Fibroblast of skin of left quadriceps (primary cell): ENCODE measurements at places on chromosomes 3 and 15.

DNA sequence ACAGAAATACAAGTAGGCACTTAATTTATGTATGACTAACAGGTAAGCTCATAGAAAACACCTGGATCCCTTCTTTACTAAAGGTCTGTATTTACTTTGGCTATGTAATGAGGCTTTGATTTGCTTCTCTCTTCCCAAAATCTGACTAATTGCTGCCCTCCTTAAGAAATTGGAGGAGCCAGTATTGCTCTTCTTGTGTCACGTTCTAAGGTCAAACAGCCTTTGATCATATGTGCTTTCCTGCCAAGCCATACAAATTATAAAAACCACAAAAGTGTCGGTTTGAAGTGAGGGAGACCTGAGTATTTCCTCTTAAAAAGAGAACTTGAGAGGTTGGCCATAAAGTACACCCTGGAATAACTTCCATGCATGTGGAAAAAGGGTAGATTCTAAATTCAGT lies 112.1 kb upstream of the MB21D2 start:
- no peak for DNase-seq

DNA sequence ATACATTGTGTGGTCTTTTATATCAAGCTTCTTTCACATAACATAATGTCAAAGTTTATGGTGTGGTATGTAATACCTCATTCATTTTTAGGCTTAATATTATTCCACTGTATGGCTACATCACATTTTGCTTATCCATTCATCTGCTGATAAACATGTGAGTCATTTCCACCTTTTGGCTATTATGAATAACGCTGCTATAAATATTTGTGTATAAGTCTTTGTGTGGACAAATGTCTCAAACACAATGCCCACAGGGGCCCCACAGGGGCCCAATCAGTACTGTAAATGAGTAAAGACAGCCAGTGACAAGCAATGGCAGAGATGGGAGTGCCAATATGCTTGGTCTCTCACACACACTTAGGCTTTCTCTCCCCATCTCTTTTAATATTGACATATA lies 54.2 kb downstream of the PIK3R4 start:
- DNase-seq: no peak

- no peak for DNase-seq
These were observed 35.6 kb downstream of the LNP1 start for GRCh38 chr3:100436951-100437350.

DNA sequence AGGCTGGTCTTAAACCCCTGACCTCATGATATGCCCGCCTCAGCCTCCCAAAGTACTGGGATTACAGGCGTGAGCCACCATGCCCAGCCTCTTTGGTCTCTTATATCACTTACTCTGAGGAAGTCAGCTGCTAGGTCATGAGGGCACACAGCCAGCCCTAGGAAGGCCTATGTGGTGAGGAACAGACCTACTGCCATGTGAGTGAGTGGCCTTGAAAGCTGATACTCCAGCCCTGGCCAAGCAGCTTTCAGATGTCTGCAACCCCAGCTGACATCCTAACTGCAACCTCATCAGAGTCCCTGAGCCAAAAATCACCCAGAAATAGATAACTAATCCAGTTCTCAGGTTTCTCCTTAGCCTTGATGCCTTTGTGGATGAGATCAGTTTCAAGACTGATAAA lies 224.3 kb downstream of the EDEM1 start:
- no peak for DNase-seq

DNA sequence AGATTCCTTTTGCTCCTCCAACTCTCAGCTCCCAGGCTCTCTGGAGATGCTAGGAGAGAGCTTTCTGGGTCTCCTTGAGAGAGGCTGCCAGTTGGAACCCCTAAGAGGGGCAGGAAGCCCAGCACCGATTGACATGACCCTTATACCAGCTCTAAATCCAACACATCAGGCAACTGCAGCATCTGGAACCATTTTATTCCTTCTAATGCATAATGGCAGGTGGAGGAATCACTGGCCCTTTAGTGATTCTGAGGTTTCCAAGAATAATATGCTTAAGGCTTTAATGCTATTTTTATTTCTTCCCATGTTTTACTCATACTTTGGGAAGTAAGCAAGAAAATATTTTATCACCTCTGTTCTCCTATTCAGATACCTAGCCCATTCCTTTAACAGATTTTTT lies 60.3 kb upstream of the TEX264 start:
- no peak for DNase-seq

DNA sequence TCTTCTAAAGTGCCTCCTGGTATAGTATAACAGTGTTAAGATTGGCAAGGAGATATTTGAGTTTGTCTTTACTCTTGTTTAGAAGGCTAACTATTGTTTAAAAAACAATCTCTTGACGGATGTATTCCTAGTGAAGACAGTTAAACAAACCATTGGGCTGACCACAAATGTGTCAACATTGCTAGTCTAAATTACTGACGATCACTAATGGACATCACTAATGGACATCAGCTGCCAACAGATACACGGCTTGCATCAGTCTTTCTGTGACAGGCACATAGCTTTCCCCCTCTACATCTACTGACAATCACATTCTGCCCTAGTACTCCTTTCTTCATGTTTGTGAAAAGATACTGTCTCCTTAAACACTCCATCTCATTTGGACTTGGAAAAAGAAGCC lies 57.1 kb upstream of the ETV5 start:
- no peak for DNase-seq

DNA sequence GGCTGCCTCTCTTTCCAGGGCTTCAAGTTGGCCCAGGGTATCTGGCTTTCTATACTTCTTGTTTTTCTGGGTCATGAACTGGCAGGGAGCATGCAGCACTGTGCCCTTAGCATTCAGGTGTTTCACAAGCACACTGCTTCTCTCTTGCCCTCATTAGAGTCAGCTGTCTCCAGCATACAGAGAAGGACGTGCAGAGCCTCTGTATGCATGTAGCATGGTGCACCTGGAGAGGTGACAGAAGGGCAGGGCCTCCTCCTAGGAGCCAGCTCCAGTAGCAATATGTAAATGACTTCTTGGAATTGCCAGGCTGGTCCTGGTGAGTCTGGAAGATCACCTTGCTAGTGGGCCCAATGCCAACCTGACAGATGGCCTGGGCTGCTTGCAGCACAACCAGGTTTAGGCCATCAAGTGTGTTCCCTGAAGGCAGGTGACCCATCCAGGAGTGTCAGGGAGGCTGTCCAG lies 44.8 kb upstream of the ATP2C1 start:
- DNase-seq: no peak

- no peak for DNase-seq
These were observed 898.4 kb downstream of the PDCD6IP start for GRCh38 chr3:34696831-34697230.
